Fibroblast of skin of left biceps (primary cell): ENCODE measurements at places on chromosomes 16 and 17.

DNA sequence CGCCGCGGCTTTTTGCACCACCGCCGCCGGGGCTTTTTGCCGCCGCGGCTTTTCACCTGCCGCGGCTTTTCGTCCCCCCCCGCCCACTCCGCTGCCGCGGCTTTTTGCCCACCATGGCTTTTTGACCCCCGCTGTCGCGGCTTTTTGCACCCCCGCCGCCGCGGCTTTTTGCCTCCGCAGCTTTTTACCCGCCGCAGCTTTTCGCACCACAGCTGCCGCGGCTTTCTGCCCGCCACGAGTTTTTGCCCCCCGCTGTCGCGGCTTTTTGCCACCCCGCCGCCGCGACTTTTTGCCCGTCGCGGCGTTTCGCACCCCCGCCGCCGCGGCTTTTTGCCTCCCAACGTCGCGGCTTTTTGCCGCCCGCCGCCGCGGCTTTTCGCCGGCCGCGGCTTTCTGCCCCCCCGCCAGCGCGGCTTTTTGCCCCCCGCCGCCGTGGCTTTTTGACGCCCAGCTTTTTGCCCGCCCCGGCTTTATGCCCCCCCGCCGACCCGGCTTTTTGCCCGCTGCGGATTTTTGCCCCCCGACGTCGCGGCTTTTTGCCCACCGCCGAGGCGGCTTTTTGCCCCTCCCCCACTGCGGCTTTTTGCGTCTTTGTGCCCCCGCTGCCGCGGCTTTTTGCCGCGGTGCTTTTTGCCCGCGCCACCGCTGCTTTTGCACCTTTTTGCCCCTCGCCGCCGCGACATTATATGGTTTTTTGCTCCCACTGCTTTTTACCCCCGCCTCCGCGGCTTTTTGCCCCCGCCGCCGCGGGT, 1343.6 kb downstream of the TP53TG3F start:
- no peak for DNase-seq

- no peak for DNase-seq
Observed at GRCh38 chr17:29159306-29159860, 20.8 kb downstream of the MYO18A start.

DNA sequence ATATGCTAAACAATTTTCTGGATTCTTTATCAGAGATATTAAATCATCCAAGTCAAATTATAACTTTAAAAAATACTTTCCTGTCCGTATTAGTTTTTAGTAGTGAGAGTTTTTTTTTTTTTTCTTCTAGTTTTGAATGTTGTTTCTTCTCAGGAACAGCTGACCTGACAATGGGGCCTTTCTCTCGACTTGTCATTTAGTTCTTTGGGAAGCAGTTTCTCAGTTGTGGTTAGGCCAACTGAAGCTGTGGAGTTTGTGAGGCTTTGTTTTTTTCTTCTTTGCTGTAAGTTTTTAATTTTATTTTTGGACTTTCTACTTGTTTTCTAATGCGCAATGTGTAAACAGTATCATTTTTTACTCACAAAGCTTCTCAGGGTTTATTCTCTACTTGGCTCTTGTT, 140.8 kb downstream of the FTO start:
- no peak for DNase-seq

GRCh38 chr17:29847118-29847517, 82.9 kb downstream of the SSH2 start:
- no peak for DNase-seq

GRCh38 chr17:66302761-66303626, 581 bp downstream of the PRKCA start:
- no peak for DNase-seq

DNA sequence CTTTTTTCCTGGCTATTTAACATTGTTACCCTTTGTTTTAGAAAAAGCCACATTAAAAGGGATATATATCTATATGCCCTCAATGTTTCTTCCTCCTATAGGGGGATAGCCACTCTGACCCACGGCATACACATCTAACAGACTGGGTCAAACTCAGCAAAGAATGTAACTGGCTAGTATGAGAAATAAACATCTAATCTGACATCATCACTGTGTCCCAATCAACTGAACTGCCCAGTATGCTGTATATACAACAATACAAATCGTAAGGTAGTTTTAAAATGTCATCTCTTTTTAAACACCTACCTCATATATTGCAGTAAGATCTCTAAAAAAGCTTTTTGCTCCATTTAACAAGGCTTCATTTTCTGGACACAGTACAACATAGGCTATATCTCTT, 39.9 kb upstream of the INTS2 start:
- DNase-seq, result no peak

DNA sequence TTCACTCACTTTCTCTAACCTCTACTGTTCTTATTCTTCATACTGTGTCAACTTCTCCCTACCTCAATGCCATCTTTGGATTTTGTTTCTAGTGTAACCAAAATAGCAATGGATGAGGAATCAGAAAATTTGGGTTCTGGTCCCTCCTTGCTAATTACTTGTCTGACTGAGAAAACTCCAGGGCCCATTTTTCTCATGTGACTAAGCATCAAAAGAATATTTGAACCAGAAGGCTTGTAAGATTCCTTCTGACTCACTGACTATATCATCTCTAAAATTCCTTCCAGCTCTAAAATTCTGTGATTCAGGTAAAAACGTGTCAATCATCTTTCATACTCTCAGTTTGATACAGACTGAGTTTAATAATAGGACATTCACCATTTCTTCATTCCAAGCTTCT, 57.9 kb downstream of the BRIP1 start:
- DNase-seq, result peak; percentile 42

GRCh38 chr17:72123530-72124437, 3.0 kb downstream of the SOX9 start:
- DNase-seq, result no peak

DNA sequence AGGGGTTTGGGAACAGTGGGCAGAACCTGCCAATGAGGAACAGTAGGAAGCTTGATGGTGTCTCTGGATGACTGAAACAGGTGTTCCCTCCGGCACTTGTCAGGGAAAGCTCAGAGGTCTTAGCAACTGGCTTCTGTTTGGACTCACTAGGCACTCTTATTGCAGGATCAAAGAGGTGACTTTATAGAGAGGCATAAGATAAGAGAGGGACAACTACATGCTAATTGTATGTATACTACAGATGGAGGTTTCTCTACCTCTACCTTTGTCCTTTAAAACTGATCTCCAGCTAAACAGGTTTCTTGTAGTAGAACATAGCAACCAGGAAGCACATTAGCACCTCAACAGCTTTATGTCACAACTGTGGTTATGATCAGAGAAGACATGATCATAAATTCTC, 7.6 kb downstream of the CNTD1 start:
- no peak for DNase-seq

GRCh38 chr16:81956213-81956948, 54.9 kb downstream of the SDR42E1 start:
- no peak for DNase-seq

- no peak for DNase-seq
Observed at GRCh38 chr17:77312061-77312701, 171.4 kb downstream of the SEC14L1 start.

DNA sequence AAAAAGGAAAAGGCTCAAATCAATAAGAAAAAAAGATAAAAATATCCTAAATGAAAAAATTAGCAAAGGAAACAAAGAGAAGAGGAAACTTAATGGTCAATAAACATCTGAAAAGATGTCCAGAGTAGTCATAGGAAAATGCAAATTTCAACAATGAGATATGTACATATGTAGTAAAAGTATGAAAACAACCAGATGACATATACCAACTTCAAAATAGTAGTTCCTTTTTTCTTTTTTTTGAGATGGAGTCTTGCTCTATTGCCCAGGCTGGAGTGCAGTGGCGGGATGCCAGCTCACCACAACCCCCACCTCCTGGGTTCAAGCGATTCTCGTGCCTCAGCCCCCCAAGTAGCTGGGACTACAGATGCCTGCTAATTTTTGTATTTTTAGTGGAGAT, 21.7 kb upstream of the NFAT5 start:
- DNase-seq, result no peak

DNA sequence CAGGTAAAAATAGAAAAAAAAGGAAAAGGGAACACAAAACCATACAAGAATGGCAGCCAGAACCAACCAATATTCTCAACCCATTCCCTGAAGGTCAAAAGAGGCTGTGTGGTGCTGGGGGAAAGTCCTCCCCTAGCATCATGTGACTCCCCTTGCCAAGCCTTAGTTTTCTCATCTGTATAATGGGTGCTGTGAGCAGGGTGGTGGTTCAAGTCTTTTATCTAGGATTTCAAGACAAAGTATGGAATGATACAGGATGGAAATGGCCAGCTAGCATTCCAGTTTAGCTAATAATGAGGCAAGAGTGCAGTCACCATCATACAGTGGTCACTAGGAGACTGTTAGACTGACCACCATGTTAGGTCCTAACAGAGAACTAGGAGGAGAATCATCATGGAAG, 20.7 kb downstream of the PSMB3 start:
- no peak for DNase-seq

DNA sequence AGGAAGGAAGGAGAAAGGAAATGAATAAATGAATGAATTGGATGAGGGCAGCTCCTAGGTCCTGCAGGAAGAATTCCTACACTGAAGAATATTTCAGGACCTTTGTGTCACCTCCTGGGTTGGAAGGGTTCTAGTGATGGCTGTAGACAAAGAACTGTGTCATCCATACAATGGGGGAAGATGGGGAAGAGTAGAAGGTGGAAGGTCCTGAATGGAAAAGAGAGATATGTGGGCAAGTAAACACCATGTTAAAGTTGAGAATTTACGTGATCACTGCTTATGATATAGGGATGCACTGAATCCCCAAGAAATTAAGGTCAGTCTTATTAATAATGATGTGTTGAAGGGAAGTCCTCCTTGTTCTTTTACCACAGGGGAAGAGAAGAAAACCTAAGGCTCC, 4.2 kb upstream of the SUPT4H1 start:
- DNase-seq, result no peak

GRCh38 chr17:9669551-9670008, 24.3 kb downstream of the USP43 start:
- DNase-seq, result no peak

- DNase-seq, result no peak
Observed at GRCh38 chr17:29177871-29178749, 2.1 kb downstream of the MYO18A start.

DNA sequence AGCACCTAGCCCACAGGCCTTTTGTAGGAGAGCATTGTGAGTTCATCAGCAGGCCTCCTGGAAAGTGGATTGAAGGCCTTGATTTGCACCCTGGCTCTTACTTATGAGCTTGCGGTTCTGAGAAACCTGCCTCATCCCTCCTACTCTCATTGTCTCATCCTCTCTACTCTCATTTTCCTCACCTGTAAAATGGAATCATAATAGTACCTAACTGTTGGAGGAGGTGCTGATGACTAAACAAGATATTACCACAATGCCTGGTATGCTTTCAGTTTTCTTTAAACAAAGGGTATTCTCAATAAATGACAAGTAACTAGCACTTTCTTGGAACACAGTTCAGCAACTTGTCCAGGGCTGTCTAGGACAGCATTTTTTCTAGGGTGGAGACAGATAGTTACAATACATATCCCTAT, 243.1 kb upstream of the MAF start:
- no peak for DNase-seq

GRCh38 chr17:80738020-80738808, 193.6 kb downstream of the RPTOR start:
- DNase-seq, result no peak

- DNase-seq, result peak; percentile 58
Observed at GRCh38 chr17:16371742-16372141, 9.1 kb upstream of the UBB start.

- DNase-seq, result no peak
Observed at GRCh38 chr16:19132898-19133297, 19.1 kb downstream of the ITPRIPL2 start.

DNA sequence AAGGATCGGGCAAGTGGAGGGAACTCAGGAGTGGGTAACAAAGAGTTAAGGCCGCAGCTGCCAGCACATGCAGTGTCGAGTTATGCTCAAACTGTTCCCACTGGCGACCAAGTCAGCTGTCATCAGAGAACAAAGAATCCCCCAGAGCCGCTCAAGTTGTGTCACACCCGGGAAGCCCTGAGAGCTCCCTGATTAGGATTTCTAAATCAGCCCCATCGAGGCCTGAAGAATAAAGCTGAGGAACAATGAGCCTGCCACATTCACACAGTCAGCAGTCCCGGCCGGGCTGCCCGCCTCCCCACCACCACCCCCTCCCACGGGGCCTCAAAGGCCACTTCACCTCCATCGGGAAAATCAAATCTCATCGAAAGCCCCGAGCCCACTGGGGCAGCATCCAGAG, 84.5 kb downstream of the SOX9 start:
- no peak for DNase-seq

DNA sequence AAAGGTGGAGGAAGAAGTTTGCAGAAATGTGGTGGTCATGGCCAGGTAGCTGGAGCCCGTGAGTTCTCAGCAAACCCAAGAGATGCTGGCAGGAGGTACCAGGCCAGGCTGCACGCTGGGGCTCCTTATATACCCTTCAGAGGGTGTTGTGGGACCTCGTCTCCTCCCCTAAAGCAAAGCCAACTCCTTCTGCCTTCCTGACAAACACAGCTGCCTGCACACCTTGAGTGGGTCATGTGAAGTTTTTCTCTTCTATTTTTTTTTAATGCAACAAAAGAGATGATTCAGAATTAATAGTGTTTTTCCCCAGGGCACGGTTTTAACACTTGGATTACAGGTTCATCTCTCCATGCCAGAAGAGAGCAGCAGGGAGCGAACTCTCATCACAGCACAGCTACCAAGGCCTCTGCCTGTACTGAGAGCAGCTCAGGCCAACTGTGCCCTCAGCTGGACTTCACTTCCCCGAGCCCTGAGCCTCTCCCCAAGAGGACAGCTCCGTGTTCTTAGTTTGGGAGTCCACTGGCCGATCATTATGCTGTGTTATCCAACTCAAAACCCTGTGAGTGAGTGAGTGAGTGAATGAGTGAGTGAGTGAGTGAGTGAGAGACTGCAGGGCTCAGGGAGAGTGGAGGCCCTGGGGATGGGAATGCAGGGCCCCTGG, at the start of gene KRT15:
Gene KRT15 (minus strand): TSS at position 102 of the 661 bp plus-strand sequence. CDS start 63 bp downstream, at position 39.
- DNase-seq, result no peak

DNA sequence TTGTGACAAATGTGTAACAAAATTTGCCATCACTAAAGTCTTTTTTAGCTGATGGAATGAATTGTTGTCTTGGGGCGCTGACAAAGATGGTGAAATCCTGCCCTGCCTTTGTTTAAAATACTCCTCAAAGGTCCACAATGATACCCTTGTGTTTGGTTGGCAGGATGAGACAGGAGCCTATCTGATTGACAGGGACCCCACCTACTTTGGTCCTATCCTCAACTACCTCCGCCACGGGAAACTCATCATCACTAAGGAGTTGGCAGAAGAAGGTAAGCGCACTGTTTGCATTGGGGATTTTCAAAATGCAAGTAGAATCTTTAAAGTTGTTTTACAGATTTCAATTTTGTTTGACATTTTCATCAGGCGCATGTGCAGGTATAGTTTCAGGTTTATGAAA, 2.0 kb downstream of the KCTD2 start:
- no peak for DNase-seq
